ENCODE measurements at places on chromosomes 4 and X. TPM values are rescaled to one million over a fixed set of nuclear protein-coding genes. Genes with fewer than 3 reads are reported as not detected.

DNA sequence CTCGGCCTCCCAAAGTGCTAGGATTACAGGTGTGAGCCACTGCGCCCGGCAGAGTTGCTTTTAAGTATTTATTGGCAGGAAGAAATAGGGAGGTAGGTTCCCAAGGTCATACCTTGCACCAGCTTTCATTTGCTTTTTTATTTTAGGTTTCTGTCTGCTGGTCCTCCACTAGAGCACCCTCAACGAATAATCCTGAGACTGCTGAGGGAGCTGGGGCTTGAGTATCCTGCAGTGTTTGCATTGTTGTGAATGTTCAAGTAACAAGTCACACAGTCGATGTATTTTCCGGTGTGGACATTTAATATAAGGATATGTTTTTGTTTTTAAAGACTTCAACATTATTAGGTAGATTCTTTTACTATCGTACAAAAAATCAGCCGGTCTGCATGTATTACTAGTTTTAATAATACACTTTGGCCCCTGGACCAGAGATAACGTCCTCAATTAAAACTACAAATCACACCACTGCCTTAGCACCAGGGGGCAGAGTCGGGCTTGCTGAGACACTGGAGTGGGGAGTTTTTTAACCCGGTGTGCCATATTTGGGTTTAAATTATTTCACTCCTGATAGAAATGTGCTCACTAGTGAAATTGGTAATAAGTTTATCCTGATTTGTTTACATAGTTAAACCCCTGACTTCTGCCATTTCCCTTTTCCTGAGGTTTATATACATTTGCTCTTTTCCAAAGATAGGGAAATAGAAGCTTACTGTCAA is 11.6 kb downstream of the SMIM20 start:
- no peak overlapping the region for H3K27ac ChIP-seq
- no peak overlapping the region for H3K4me3 ChIP-seq
- H3K36me3 ChIP-seq = no peaks in the 10 kb centered on the region
- H3K4me1 ChIP-seq = peaks cover 9% of the 10 kb centered on the region

GRCh38 chr4:58261526-58261925 is 1151.3 kb upstream of the IGFBP7 start:
- no peak overlapping the region for H3K27ac ChIP-seq
- no peak for DNase-seq

DNA sequence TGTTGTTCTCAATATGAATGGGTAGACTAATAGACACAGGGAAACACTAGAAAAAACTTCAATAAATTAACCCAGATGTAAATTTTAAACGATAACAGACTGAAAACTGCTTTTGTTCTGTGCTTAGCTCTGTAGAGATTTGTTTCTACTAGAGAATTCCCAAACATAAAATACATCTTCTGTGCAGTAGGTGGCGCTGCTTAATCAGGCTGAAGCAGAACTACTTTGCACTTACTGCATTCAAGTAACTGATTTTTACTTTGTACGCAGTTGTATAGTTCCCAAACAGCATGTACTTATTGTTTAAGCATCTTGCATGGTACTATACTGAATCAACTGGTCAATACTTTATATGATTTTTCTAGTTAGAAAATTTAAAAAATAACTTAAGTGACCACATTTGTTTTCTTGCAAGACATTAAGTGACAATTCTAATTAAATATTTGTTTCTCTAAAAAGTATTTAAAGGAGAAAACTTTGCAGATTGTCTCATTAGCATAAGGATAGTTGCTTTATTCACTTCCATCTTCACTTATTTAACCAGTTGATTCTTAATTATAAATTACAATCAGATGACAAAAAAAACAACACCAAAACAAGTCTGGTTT is 490.6 kb downstream of the IL15 start:
- H3K4me1 ChIP-seq = no peaks in the 10 kb centered on the region
- H3K27me3 ChIP-seq = no peaks in the 10 kb centered on the region
- no peaks in the 10 kb centered on the region for H3K36me3 ChIP-seq
- DNase-seq = peak; percentile 56

GRCh38 chr4:60805500-60806313 is 394.4 kb upstream of the ADGRL3 start:
- H3K36me3 ChIP-seq = no peaks in the 10 kb centered on the region
- H3K27ac ChIP-seq = no peak overlapping the region
- H3K4me1 ChIP-seq = no peaks in the 10 kb centered on the region
- no peaks in the 10 kb centered on the region for H3K27me3 ChIP-seq
- no peak overlapping the region for H3K4me3 ChIP-seq

The ZNF157 gene
- total RNA-seq = 0.54 TPM

DNA sequence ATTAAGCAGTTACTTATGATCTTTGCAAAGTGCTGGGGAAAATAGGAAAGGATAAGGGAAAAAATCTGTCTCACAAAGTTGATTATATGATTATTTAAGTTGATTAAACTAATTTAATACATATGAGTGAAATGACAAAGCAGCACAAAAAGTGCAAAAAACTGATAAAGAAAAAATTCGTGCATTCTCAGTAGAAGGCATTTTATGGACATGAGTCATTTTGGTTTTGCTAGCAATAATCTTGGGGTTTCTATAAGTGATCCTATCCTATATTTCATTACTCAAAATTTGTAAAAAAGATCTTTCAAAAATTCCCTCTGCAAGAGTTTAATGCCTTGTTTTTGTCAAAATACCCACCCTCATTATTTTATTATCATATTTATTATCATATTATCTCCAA is 224.2 kb upstream of the ANXA10 start:
- no peak overlapping the region for H3K4me3 ChIP-seq
- DNase-seq = peak; percentile 6
- H3K36me3 ChIP-seq = no peaks in the 10 kb centered on the region
- no peak overlapping the region for H3K27ac ChIP-seq

DNA sequence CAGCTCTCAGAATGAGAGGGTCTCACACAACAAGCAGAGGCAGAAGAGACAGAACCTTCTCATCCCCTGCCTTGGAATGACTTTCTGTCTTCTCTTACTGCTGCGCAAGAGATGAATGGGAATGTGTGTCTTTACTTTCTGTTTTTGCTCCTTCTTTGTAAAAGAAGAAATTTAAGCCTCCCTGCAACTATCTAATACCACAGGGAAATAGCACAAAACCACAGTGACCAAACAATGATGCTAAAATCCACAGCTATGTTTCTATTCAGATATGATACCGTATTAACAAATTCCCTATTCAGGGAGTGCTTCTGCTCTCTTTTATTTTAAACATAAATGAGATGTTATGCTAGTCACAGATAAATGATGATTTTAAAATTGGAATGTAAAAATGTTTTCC is 173.8 kb upstream of the RAI2 start:
- no peak overlapping the region for H3K4me3 ChIP-seq
- no peak overlapping the region for H3K27ac ChIP-seq

GRCh38 chr4:23135792-23136645 is 443.3 kb downstream of the GBA3 start:
- peak; percentile 55 for DNase-seq
- H3K27me3 ChIP-seq = no peaks in the 10 kb centered on the region
- no peak overlapping the region for H3K4me3 ChIP-seq
- no peaks in the 10 kb centered on the region for H3K36me3 ChIP-seq

The MAMLD1 gene
- total RNA-seq = 6.6 TPM

DNA sequence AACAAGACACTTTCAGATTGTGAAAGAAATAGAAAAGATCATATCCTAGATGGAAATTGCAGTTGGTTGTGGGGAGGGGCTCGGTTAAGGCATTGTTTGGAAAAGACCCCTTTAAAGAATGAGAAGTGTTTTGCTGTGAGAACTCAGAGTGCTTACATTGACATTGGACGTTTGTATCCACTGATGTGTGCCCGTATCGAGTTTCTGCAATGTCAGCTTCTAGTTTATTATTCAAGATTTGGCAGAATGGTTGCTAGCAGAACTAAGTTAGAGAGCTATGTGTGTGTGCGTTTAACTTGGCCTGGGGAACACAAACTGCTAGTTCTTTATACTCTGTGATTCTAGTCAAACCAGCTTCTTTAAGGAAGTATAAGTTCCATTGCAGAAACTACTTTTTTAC is 2702.5 kb downstream of the PCDH7 start:
- H3K36me3 ChIP-seq = no peaks in the 10 kb centered on the region
- no peak overlapping the region for H3K4me3 ChIP-seq
- no peak for DNase-seq
- no peaks in the 10 kb centered on the region for H3K27me3 ChIP-seq

DNA sequence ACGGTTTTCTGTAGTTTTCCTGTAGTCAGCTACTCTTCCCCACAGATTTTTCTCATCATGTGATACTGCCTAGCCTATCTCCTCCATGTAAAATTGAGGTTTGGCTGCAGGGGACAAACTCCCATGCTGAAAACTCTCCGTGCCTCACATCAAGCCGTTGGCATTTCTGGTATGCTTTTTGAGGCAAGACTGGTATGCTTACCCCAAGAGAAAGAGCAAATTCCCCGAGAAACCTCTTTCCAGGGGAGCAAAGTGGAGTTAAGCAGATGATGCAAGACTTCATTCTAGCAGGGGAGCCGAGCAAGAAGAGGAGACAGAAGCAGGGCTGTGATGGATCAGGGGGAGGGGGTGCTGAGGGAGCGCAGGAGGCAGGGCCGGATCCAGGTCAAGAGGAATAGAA is 4.8 kb downstream of the SOWAHD start:
- no peaks in the 10 kb centered on the region for H3K27me3 ChIP-seq
- H3K27ac ChIP-seq = no peak overlapping the region
- DNase-seq = peak; percentile 86
- H3K4me1 ChIP-seq = peaks cover 11% of the 10 kb centered on the region
- no peak overlapping the region for H3K4me3 ChIP-seq
- H3K36me3 ChIP-seq = no peaks in the 10 kb centered on the region

The CSAG1 gene
- 1.2 TPM for total RNA-seq

DNA sequence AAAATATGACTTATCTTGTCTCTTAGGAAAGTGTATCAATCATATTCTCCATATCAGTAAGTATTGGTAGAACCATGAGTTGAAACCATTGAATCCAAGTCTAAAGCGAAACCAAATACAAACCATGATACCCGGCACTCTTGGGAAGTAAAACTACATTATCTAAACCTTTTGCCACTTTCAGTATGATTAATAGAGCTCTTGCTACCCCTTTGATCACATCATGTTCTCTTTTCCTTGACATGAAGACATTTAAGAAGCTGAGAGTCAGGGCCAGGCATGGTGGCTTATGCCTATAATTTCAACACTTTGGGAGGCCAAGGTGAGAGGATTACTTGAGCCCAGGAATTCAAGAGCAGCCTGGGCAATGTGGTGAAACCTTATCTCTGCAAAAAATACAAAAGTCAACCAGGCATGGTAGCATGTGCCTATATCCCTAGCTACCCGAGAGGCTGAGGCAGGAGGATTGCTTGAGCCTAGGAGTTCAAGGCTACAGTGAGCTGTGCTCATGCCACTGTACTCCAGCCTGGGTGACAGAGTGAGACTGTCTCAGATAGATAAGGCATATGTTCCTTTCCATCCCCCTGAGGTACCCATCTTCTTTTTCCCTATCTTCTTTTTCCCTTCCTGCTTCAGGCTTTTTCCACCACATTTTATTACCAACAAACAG is 45.4 kb downstream of the CEP135 start:
- H3K4me1 ChIP-seq = no peaks in the 10 kb centered on the region
- no peak overlapping the region for H3K4me3 ChIP-seq
- DNase-seq = no peak
- no peaks in the 10 kb centered on the region for H3K36me3 ChIP-seq

DNA sequence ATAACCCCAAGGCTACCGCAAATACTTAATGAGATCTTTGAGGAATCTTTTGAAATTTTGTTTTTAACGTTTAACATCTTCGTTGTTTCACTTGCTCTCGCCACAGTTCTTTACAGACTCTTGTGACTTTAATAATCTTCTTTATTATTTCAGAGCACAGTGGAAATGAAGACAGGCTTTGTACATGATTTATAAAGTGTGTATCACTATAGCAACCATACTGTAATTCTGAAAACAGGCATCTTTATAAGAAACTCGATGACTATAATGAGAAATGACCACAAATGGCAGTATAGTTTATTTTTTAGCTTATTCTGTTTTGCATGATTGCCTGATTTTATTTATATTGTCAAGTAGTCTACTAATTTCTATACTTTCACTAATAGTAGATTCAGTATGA is 224.4 kb upstream of the GALNTL6 start:
- H3K4me3 ChIP-seq = no peak overlapping the region
- DNase-seq = no peak

DNA sequence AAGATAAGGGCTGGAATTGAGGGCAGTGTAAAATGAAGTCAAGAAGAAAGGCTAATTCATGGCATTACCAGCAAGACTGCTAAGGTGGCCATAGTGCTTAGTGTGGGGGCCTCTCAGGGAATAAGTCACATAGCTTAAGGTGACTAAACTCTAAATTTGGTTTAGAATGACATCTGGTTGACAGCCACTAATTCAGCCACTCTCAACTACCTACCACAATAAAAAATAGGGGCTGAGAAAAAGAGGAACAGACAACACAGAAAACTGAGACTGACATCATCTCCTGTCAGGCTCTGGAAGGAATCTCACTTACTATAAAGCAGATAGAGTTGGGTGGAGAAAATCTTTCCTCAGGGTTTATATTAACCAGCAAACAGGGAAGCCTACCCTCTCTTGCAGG is 96.9 kb downstream of the CHRDL1 start:
- DNase-seq = no peak
- no peaks in the 10 kb centered on the region for H3K27me3 ChIP-seq
- no peak overlapping the region for H3K27ac ChIP-seq
- no peak overlapping the region for H3K4me3 ChIP-seq
- no peaks in the 10 kb centered on the region for H3K4me1 ChIP-seq
- H3K36me3 ChIP-seq = no peaks in the 10 kb centered on the region

DNA sequence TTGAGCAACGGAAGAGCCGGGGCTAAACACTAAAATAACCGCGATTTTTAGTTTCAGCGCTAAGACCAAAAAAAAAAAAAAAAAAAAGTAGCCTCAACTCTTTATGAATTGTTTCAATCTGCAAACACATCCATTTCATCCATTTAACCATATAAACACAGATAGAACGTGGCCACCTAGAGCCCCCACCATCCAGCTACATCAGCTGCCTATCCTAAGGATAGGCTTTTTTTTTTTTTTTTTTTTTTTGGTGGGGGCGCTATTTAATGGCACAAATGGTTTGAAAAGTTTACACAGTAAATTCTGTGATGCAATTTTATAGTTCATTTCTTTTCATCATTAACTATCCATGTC is 492 bp upstream of the HDAC8 start:
- no peaks in the 10 kb centered on the region for H3K27me3 ChIP-seq
- no peaks in the 10 kb centered on the region for H3K36me3 ChIP-seq
- peak overlapping the region; percentile 91 for H3K27ac ChIP-seq

GRCh38 chrX:154022108-154022507 is 2.4 kb upstream of the IRAK1 start:
- no peak overlapping the region for H3K4me3 ChIP-seq
- DNase-seq = no peak
- H3K36me3 ChIP-seq = no peaks in the 10 kb centered on the region
- peaks cover 20% of the 10 kb centered on the region for H3K4me1 ChIP-seq
- no peaks in the 10 kb centered on the region for H3K27me3 ChIP-seq

The PDGFC gene
- 188 TPM for total RNA-seq

DNA sequence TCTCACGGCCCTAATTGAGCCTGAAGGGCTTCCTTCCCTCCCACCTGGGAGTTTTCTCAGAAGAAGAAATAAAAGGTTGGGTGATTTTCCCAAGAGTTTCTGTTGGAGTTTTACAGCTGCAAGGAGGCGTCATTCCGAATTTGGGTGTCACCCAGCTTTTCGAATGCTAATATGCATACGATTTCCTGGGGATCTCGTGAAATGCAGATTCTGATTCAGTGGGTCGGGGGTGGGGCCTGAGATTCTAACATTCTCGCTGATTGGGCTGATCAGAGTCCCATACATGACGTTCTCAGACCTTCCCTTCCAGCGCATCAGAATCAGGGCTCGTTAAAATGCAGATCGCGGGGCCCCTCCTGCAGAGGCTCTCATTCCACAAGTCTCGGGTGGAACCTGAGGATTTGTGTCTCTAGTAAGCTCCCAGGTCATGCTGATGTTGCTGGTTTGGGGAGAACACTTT is 125.8 kb upstream of the STX18 start:
- H3K36me3 ChIP-seq = no peaks in the 10 kb centered on the region
- H3K27ac ChIP-seq = no peak overlapping the region
- H3K4me1 ChIP-seq = peaks cover 33% of the 10 kb centered on the region
- no peak overlapping the region for H3K4me3 ChIP-seq
- peaks cover 8% of the 10 kb centered on the region for H3K27me3 ChIP-seq

The NAA10 gene
- 134 TPM for total RNA-seq

Measured in astrocyte (in vitro differentiated cells and primary cell).